ENCODE measurements at places on chromosomes 3 and 15.

- peak; percentile 65 for DNase-seq
Observed at GRCh38 chr15:80934761-80935221, 54.8 kb downstream of the MESD start.

- no peak for DNase-seq
Observed at GRCh38 chr3:142009029-142009428, 132.6 kb downstream of the ATP1B3 start.

GRCh38 chr3:40895109-40895508 lies 304.2 kb upstream of the CTNNB1 start:
- no peak for DNase-seq

GRCh38 chr3:131174752-131175151 lies 148.1 kb downstream of the NEK11 start:
- DNase-seq = no peak

DNA sequence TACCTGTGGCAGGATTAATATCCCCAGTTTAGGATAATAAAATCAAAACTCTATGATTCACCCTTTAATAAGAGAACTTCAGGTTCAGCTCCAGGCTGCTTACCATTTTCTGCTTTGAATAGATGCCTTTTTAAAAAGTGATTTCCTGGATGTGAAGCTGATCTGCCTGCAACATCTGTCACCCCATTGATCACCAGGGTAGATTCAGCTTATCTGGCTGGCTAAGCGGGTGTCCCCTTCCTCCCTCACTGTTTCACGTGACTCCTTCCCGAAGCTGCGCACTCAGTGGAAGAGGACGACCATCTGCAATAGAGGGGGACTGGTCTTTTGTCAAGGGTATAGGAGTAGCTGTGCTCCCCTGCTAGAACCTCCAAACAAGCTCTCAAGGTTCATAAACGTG lies 128.1 kb downstream of the IL1RAP start:
- no peak for DNase-seq

DNA sequence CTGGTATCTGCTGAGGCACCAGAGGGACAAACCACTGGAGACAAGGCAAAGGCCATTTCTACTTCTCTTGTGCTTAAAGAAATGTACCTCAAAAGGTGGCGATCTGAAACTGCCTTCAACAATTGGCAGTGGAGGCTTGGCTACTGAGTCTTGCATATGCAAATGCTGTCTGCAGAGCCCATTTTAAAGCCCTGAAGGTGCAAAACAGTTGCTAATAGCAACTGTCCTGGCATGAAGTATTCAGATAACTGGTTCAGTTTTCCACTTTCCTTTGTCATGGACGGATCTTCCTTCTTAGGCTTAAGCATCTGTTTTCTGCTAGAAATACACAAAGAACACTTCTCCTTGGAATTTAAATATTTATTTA lies 71.4 kb upstream of the PSMD6 start:
- no peak for DNase-seq

- DNase-seq = no peak
Observed at GRCh38 chr3:172913911-172914655, 163.6 kb downstream of the ECT2 start.
